ENCODE measurements at places on chromosomes 3 and 15. TPM values are rescaled to one million over a fixed set of nuclear protein-coding genes. Genes with fewer than 3 reads are reported as not detected.

Gene TLR9
- total RNA-seq, result not detected

Gene CYP1A2
- total RNA-seq, result not detected

Gene SMCO1
- 0.05 TPM for total RNA-seq

Gene ATP13A4
- total RNA-seq, result 0.65 TPM

Gene CHRNA7
- total RNA-seq, result not detected

Gene EPB42
- 247 TPM for total RNA-seq

Gene MTHFS
- total RNA-seq, result 40.9 TPM

Gene BRK1
- total RNA-seq, result 28.3 TPM

Gene PIGZ
- total RNA-seq, result 1.7 TPM

Gene RASL12
- 0.92 TPM for total RNA-seq

Gene SCN11A
- total RNA-seq, result 0.08 TPM

Gene FETUB
- 3.1 TPM for total RNA-seq

Gene NTRK3
- 2.9 TPM for total RNA-seq

Gene EFHB
- total RNA-seq, result 0.33 TPM

Gene GPR62
- 0.08 TPM for total RNA-seq

Gene GRIP2
- total RNA-seq, result 0.33 TPM

Gene LMAN1L
- not detected for total RNA-seq
